CD4-positive, alpha-beta T cell treated with Interleukin-12 subunit alpha and Interleukin-12 subunit beta, for 1 hour (primary cell): ENCODE measurements at places on chromosomes 3 and 15.
A peak's percentile ranks its signal among the peaks of the same experiment; 100 is the strongest.

GRCh38 chr3:40961104-40961857 is 238.0 kb upstream of the CTNNB1 start:
- no peak for DNase-seq

DNA sequence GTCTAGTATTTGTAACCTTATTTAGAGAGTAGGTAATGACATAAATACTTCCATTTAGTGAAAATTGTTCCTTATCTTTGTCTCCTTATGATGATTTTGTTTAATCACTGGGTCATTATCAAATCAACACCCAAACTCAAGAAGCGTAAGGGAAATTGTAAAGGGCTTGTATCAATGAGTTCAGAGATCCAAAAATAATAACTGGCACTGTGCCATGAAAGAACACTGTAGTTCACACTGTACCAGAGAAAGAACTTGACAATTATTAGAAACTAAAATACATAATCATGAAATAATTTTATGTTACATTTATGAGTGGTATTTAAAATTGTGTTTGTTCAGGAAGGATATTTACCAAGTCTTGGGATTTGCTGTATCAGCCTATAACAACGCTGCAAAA is 895.4 kb downstream of the FHIT start:
- no peak for DNase-seq

DNA sequence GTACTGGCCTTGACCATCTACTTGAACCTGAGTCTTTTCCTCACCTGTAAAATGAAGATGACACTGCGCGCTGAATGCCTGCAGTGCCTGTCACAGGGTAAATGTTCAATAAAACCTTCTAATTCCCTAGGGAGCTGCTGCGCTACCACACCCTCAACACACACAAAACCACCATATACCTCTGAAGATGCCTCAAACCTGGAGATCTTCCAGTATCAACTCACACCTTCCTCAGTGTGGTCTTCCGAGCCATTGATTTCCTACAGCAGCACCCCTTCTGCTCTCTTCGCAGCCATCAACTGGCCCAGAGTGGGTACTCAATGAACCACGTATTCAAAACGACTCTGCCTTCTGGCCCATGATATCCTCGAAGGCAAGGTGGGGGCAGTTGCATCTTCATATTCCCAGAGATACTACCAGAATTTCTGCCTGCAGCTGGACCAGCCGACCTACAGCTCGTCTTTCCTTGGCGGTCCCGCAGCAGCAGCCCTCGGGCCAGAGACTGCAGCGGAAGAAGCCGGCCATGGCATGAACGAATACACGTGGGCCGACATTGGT is 695 bp downstream of the RPL32 start:
- peak; percentile 49 for DNase-seq

DNA sequence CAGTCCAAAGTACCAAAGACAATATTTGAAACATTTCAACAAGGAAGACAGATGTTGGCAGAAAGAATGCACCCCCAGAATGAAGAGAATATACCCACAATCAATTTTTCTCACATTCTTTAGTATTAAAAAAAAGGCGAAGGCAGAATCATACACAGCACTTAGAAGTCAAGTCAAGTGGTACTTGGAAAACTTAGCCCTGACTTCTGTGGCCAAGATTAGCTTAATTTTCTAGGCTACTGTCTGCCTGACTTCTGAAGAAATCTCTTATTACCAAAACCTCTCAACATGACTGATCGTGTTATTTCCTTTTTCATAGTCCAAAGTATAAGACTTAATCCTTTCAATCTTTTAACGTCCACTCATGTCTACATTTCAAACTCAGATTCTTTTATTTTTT is 60.7 kb downstream of the PBRM1 start:
- DNase-seq: no peak

- no peak for DNase-seq
These were observed 270.3 kb upstream of the LRRFIP2 start for GRCh38 chr3:37444696-37445095.

DNA sequence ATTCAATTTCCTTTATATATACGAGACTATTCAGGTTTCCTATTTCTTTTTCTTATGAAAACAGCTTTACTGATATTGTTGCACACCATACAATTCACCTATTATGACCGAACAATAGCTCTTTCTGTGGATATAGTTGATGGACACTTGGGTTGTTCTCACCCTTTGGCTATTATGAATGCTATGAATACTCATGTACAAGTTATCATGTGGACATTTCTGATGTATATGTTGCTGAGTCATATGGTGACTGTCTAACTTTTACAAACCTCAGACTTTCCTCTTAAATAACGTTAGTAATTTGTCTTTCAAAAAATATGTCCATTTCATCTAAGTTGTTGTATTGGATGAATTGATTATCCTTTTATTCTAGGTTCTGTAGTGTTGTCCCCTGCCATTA is 15.7 kb upstream of the USF3 start:
- no peak for DNase-seq

GRCh38 chr3:172194702-172195406 is 155.5 kb downstream of the FNDC3B start:
- DNase-seq: no peak

DNA sequence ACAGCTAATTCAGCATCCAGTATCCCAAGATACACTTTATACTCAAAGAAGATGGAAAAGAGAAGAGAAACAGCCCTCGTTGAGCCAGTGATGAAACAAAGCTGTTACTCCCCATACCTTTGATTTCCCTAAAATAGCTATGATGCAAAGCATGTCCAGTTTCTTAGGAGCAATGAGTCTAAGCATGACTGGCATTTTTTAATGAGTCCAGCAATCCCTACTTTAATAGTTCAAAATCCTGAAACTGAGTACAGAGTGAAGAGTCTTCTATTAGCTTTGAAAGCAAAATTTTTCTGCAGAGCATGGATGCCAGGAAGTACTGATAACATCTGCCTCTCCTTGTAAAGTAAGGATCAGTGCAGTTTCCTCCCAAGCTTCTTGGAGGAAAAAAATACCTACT is 302.7 kb downstream of the IL5RA start:
- no peak for DNase-seq
